ENCODE measurements at places on chromosomes 1 and 21.

DNA sequence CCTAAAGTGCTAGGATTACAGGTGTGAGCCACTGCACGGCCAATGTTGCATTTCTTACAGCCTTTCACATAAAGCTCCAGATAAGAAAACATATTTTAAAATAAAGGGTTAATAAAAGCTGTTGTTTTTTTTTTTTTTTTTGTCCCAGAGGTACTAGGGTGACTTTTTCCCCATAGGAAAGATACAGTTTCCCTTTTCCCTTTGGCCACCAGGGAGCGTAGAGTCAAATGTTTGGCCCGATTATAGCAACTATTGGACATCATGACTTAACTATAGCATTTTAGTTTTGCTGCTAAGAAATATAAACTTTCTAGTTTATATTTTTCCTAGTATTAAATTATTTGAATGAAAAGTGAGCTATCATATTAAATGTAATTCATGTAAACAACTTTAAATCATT, 31.4 kb downstream of the GRIK3 start:
- no peak for DNase-seq

- peak; percentile 42 for DNase-seq
These were observed 17.4 kb upstream of the HIVEP3 start for GRCh38 chr1:41936107-41936506.

DNA sequence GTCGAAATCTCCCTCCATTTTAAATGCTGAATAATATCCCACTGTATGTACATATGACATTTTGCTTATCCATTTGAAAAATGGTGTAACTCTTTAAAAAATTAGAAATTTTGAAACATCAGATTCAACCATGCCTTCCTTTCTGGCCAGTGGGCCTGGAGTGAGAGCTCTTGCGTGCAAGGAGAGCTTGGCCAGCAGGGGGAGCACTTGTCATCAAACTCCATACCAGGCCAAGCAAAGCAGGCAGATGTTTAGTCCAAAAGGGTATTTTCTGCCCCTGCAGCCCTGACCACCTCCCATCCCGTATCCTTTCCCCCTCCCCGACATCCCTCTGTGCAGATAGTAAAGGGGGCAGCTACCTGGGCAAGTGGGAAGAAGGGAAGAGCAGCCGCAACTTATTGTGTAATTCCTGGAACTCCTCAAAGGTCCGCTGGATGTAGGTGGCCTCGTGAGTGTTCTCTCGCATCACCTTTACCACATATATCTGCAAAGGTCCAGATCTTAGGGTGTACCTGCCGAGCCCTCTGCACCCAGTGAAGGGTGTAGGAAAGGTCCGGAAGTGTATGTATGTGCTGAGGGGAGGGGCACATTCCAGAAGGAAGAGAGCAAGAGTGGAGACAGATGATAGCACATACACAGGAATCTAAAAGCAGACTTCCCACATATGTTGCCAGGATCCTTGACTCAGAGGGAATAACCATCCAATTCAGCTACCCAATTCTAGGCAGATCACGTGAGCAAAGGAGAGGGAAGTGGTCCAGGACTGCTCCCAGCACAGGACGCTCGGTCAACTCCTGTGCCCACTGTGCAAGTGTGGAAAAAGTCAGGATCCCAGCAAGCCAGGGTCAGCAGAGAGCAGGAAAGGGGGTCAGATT, 19.9 kb upstream of the PPP1R15B start:
- DNase-seq = peak; percentile 76

- no peak for DNase-seq
These were observed 27.6 kb downstream of the HMCN1 start for GRCh38 chr1:185761841-185762240.

DNA sequence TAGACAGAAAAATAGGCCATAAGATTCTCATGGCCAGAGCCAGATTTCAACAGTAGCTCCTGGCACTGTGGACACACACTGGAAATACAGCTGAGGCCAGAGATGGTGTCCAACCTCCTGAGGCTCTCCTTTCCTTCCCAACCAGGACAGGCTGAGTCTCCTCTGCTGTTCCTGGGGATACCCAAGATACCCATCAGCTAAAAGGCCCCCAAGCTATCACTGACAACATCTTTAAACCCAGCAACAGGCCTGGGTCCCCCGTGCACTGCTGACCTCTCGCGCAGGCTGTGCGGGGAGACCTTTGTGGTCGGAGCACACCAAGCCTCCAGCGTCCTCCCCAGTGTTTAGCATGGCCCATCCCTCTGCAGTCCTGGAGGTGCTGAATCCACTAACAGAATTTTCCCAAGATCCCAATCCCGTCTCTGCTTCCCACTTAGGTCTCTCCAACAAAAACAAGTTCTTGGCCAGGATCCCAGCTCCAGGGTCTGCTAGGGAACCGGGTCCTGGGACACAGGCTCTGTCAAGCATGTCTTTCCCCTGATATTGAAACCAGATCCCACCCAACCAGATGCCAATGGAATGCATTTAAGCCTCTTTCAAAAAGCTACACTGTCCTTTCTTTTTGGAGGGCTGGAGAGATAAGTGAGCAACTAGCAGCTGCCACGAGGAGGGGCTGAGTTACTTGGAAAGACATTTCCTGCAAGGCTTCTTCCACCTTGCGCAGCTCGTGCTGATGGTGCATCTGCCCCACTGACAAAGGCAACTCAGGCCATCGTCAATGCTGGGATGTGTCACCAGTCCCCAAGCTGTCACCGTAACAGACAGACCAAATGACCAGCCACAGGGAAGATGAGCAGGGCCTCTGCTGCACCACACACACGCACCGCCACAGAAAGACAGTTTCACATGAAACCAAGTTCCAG, 73.2 kb downstream of the BCAR3 start:
- no peak for DNase-seq

DNA sequence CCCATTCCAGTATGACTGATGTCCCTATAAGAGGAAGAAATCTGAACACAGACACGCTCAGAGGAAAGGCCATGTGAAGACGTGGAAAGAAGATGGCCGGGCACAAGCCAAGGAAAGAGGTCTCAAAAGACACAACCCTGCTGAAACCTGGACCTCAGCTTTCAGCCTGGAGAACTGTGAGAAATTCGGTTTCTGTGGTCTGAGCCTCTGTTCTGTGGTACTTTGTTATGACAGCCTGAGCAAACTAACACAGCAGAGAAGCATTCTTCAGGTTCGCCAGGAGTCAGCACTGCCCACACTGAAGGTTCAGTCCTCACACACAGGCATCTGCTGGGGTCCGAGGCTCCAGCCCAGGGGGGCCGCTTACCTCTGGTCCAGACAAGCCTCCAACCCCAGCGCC, 37.7 kb downstream of the SEC16B start:
- DNase-seq = no peak

- DNase-seq = no peak
These were observed 9.9 kb upstream of the CFHR4 start for GRCh38 chr1:196877964-196878363.
